MCF 10A (cell line): ENCODE measurements at places on chromosomes 7 and 10. TPM values are rescaled to one million over a fixed set of nuclear protein-coding genes. Genes with fewer than 3 reads are reported as not detected.

Gene MCM10
- total RNA-seq, result 3.5 and 6.0 TPM in 2 replicates

Gene KCNIP2
- total RNA-seq, result 2.1 and 2.6 TPM in 2 replicates

Gene TCAF1
- 22.7 and 27.2 TPM in 2 replicates for total RNA-seq

Gene TAS2R41
- total RNA-seq, result not detected in 2 replicates

Gene KIF5B
- total RNA-seq, result 150 and 187 TPM in 2 replicates
